Stimulated activated CD4-positive, alpha-beta T cell treated with anti-CD3 and anti-CD28 coated beads, TNF-alpha, amount 100 ng/mL, for 4 hours (primary cell): ENCODE measurements at places on chromosomes 1 and 21.

GRCh38 chr1:213103377-213104306 is 52.6 kb downstream of the RPS6KC1 start:
- no peak for DNase-seq

GRCh38 chr1:246182149-246182851 is 324.8 kb downstream of the SMYD3 start:
- no peak for DNase-seq

DNA sequence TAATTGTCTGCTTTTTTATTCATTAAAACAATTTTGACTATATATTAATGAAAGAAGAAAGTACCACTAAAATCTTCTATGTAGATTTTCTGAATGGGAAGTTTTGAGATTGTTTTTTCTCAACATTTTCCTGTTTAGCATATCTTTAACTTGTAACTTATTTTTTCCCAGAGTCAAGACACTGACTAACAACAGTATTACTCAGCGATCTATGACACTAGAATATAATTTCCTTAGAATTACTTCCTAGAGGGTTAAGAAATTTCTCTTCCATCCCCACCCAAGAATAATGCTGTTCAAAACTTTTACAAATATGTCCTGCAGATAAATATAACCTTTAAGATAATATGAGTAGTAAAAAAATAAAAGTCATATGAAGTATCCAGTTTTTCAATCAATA is 218.2 kb upstream of the NR5A2 start:
- no peak for DNase-seq

DNA sequence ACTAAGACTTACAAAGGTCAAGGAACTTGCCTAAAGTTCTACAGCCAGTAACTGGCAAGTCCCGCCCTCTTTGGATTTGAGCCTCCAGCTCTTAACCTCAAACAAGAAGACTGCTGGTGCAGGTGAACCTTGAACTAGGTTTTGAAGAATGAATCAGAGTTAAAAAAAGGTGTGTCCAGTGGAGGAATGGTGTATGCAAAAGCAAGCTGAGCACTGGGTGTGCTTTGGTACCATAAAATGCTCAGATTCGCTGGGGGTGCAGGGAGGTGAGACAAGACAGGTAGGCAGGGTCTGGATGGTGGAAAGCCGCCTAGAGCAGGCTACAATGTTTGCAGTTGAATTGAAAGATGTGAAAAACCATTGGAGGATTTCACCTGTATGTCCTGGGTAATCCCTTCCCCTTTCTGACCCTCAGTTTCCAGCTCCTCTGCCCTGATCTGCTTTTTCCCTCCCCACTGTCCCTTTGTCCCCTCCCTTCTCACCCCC is 39.8 kb downstream of the FOXD2 start:
- no peak for DNase-seq

GRCh38 chr1:3113047-3113740 is 44.2 kb downstream of the PRDM16 start:
- DNase-seq, result no peak

DNA sequence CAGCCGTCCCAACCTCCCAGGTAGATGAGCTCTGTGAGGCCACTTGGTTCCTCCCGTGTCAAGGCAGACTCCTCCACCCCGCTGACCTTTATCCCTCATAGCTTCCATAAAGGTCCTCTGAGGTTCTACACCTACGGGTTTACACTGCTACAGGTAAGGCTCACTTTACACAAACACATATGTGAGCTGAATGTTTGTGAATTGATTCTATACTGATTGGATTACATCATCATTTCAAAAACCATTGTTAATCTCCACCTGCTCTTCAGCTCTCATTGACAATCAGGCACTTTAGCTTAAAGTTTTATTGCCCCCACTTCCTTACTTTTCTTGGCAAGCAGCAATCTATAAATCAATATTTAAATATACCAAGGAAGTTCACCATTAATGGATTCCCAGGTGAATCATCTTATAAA is 12.8 kb upstream of the RGS16 start:
- no peak for DNase-seq

DNA sequence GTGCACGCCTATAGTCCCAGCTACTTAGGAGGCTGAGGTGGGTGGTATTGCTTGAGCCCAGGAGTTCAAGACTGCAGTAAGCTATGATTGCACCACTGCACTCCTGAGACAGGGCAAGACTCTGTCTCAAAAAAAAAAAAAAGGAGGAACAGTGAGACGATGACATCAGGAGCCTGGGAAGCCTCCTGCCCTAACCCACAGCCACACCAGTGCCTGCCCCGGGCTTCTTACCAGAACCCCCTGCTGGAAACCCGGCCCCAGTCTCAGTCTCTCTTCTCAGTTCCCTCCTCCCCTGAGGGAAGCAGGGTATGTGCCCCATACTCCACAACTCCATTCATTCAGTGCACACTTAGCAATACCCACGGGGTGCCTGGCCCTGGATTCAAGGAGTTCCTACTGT is 9.1 kb downstream of the COL8A2 start:
- no peak for DNase-seq

GRCh38 chr1:178102218-178102617 is 8.3 kb downstream of the RASAL2 start:
- no peak for DNase-seq

- no peak for DNase-seq
Observed at GRCh38 chr1:29280409-29281131, 44.2 kb downstream of the PTPRU start.

- DNase-seq, result no peak
Observed at GRCh38 chr1:211371406-211372105, 44.9 kb downstream of the TRAF5 start.

GRCh38 chr1:165562571-165562970 is 18.8 kb downstream of the LRRC52 start:
- no peak for DNase-seq

DNA sequence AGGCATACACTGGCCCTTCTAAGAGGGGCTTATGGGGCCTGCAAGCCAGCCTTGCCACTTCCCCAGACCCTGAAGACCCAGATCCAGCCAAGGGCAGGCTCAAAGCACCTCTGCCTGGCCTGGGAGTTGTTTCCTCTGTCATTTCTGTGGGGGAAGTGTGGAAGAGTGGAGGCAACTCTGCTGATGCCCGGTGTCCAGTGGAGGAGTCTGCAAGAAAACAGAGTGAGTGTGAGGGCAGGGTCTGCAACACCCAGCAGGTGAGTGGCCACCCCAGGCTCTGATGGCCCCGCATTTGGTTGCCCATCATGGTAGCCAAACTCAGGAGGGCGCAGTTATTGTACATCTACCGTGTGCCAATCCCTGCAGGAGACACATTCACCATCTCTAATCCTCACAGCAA is 8.4 kb downstream of the CLEC20A start:
- no peak for DNase-seq

GRCh38 chr1:117623141-117623540 is 17.3 kb downstream of the TENT5C start:
- no peak for DNase-seq

DNA sequence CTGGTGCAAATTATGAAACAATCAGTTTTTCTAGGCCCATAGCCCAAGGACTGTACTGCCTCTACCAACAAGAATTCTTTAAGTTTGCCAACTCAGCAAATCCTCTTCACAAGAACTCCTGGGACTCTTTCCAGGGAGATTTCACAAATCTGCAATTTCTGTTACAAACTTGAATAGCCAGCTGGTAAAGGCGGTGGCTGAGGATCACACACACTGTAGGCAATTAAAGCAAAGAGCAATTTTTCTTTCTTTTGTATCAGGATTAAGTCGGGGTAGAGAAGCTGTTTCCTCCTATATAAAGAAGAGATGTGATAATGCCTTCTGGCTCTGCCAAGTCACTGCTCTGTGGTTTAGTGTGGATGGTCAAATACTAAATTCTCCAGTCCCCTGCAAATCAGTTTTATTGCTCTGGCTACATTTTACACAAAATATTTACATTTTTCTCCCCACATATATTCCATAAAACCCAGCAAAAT is 1.7 kb downstream of the ALDH9A1 start:
- no peak for DNase-seq

DNA sequence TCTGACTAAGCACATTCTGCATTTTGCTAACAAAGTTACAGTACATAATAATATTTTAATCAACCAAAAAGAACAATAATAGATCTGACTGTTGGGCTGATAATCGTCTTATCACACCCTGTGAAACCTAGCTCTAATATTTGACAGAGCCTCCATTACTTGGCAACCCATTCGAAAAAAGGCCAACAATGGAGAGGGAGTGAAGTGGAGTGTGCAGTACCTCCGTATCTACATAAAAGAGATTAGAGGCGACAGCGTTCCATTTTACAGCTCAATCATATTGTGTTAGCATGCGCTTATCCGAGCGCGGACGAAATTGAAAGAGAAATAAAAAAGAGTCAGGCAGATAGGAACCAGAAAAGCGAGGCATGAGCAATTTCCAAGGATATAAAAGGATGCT is 137.3 kb upstream of the USH2A start:
- DNase-seq, result no peak

- DNase-seq, result no peak
Observed at GRCh38 chr1:171845998-171846397, 4.7 kb downstream of the DNM3 start.

GRCh38 chr1:16418823-16419425 is 18.3 kb downstream of the SPATA21 start:
- DNase-seq, result no peak

GRCh38 chr1:19081218-19081893 is 124.9 kb upstream of the IFFO2 start:
- no peak for DNase-seq

GRCh38 chr21:25369524-25370300 is 237.6 kb downstream of the MRPL39 start:
- no peak for DNase-seq

- no peak for DNase-seq
Observed at GRCh38 chr21:38622827-38623209, 124.5 kb upstream of the ERG start.

GRCh38 chr1:12469493-12469892 is 148.5 kb downstream of the DHRS3 start:
- DNase-seq, result no peak

GRCh38 chr1:170556917-170557316 is 25.0 kb downstream of the GORAB start:
- DNase-seq, result no peak

DNA sequence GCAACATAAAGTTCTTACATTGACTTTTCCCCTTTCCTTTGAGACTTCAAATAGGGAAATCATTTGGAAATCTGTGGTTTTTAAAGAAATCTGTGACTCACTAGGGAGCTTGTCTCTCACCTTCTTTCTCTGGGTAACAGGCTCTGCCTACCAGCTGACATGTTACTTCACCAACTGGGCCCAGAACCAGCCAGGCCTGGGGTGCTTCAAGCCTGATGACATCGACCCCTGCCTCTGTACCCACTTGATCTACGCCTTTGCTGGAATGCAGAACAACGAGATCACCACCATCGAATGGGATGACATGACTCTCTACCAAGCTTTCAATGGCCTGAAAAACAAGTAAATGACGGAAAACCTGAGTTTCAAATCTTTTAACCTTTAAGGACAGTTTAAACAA is 9.2 kb upstream of the CHIA start:
- DNase-seq, result no peak

GRCh38 chr1:108877348-108878159 is 769 bp downstream of the GPSM2 start:
- no peak for DNase-seq

DNA sequence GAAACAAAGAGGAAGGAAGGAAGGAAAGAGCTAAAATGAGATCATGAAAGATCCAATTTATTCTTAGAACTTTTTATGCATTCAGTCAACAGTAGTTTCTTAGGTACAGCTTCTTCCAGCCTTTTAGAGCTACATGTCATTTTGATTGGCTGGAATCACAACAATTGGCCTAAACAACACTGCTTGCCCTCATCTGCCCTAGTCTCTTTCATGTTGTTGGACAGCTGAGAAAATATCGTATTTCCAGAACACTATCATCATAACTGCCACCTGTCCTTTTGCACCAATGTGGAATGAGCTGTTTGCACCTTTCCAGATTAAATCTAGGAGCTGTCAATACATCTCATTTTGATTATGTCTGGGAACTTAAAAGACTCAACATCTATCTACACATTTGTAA is 161.7 kb downstream of the TGFBR3 start:
- DNase-seq, result no peak

DNA sequence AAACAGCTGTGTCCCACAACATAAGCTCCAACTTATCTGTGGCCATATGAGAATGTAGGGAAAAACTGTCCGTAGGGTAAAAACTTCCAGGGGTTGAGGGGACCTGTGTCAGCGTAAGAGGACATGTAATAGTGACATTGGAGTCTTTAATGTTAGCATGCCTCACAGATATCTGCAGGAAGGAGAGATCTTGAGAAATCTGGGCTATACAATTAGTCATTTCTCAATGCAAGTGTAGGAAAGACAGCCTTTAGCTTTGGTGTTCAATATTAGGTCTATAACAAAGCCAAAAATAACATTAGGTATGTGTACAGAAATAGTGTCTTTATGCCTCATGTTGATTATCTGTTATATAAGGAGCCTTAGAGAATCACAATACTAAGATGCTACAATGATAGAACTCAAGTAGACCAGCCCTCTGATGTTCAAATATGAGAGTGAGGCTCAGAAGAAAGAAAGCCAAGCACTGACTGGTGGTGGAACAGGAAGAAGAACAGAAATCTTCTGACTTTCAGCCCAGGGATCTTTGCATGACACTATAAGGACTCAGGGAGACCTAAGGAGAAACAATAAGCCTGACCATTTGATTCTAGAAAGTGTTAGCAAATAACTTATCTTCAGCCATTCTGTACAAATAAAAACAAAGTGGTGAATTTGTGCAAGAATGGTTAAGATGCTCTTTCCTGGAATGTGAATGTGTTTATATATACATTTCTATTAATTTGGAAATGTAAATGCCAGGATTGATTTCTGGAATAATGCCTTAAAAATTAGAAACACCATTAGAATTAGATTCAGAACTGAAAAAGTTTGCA is 152.6 kb downstream of the ZC3H11B start:
- DNase-seq, result no peak

DNA sequence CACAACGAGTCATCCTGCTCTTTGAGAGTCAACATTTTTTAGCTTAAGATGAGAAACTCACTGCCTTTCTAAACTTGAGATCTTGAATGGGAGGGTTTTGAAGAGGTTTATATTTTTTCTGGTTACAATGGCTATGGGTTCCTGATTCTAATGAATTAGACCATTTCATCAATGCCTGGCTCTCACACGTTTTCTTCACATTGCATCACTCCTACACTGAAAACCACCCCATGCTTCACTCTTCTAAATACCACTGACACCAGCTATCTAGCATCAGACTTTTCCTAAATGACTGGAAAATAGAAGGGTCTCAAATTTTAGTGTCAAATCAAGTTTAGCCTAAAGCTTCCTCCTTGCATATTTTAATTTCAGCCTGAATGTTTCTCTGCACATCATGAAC is 606.1 kb upstream of the USP24 start:
- no peak for DNase-seq

DNA sequence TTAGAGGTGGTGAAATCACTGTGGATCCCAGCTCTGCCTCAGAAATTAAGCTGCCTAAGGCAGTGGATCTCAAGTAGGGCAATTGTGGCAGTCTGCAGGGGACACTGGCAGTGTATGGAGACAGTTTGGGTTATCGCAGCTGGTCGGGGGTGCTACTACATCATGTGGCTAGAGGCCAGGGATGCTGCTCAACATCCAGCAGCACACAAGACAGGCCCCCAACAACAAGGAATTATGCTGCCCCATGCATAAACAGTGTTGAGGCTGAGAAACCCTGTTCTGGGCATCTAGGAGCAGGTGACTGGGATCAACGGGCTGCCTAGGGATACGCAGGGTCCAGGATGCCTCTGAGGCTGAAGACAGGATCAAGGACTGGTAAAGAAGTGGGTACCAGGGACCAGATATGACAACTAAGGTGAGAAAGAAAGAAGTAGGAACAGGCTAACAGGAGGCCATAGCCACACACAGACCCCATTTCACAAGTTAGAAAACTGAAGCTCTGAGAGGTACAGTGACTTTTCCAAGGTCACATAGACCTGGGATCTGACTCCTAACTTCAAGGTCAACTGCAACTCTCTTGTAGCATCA is 8.7 kb downstream of the BATF3 start:
- DNase-seq, result no peak
